ELF-1 (cell line): ENCODE measurements at places on chromosomes 2 and 18.

DNA sequence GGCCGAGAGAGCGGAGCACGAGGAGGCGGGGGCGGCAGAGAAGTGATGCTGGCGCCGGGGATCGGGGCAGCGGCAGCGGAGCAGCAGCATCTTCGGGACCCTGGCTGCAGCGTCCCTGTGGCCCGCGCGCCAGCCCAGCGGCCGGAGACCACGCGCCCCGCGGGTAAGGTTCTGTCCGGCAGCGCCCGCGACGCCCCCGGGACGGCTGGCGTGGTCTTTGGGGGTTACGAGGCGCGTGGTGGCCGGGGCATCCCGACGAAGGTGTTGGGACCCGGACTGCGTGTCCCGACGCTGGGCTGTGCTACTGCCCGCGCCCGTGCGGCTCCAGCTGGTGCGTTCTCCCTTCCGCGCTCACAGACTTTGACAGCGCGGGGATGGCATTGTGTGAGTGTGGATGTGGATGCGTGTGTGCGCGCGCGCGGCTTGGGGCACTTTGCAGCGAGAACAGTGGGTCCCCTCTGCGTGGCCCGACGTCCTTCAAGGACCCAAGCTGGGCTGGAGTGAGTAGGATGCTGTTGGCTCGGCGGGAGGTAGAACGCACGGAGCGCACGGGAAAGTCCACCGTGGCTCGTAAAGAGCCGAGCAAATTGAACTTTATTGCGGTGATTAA, 405.0 kb downstream of the XIRP2 start:
- DNase-seq: peak; percentile 44

DNA sequence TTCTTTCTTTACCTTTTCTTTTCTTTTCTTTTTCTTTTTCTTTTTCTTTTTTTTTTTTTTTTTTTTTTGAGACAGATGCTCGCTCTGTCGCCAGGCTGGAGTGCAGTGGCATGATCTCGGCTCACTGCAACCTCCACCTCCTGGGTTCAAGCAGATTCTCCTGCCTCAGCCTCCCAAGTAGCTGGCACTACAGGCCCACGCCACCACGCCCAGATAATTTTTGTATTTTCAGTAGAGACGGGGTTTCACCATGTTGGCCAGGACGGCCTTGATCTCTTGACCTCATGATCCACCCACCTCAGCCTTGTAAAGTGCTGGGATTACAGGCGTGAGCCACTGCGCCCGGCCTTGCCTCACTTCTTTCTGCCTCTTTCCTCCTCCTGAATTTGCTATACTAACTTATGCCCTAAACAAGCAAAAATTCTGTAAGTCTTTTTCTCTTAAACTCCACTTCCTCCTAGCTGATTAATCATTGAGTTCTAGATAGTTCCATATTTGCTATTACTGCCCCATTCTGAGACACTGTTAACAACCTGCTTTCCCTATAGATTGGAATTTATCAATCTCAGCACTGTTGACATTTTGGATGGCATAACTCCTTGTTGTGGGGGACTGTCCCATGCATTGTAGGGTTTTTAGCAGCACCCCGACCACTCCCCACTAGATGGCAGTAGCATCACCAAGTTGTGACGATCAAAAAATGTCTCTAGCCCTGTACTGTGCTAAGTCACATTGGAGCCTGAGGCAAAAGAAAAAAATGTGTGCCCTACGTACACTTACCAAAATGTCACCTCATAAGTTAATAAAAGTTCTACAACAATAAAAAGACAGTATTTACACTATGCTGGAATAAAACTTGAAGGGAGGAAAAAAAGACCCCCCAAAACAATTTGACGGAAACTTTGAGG, 16.4 kb upstream of the THADA start:
- DNase-seq: peak; percentile 81

GRCh38 chr2:231395188-231396057, at the start of gene B3GNT7:
TSS of gene B3GNT7 (plus strand) at chr2:231395710. CDS start at chr2:231395804, 94 bp downstream.
- no peak for DNase-seq

DNA sequence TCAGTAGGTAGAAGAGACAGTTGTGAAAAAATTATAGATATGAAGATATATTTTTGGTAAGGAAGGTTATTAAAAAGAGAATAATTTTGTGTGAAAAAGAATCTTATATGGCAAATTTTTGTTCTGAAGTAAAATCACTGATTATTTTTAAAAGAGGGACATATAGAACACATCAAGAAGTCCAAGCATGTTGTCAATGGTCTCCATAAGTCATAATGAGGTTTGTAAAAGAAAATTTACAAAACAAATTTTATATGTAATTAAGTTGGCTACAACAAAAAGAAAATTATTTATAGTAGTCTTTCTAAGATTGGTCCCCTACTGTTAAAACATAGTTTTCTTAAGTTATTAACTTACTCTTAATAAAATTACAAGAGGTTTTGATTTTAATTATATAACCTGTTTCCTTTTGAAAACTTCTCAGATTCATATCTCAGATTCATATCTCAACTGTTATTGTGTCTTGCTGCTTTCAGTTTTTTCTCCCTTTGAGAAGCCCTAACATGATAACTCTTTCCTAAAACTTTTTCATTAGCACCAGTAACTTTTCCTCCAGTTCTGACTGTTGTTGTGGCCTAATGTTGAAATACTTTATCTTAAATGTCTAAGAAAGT, 81.2 kb downstream of the SH3YL1 start:
- DNase-seq: no peak

DNA sequence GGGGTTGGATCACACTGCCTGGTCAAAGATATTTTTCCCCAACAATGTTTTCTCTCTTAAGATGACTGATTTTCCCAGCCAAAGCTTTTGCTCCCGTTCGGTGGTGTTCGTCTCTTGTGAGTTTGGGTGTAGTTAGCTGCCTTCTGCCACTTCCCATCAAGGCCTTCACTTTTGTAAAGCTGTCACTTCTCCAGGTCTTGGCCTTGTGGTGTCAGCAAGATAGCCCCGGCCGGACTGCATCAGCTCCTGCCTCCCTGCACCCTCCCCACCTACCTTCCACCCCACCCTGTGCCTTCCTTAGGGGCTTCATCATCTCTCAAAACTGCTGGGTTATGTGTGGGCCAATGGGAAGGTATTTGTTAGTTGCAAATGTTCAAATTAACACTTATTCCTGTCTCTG, 228.9 kb downstream of the BCL11A start:
- DNase-seq: no peak

DNA sequence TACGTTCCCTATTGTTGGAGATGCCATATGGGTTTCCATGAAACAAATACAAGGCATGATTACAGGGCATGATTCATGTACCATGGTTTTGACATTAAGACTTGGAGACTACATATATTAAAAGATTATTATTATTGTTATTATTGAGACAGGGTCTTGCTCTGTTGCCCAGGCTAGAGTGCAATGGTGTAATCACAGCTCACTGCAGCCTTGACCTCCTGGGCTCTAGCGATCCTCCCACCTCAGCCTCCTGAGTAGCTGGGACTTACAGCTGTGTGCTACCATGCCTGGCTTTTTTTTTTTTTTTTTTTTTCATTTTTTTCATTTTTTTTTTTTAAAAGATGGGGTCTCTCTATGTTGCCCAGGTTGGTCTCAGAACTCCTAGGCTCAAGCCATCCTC, 69.1 kb downstream of the MYOM1 start:
- no peak for DNase-seq

DNA sequence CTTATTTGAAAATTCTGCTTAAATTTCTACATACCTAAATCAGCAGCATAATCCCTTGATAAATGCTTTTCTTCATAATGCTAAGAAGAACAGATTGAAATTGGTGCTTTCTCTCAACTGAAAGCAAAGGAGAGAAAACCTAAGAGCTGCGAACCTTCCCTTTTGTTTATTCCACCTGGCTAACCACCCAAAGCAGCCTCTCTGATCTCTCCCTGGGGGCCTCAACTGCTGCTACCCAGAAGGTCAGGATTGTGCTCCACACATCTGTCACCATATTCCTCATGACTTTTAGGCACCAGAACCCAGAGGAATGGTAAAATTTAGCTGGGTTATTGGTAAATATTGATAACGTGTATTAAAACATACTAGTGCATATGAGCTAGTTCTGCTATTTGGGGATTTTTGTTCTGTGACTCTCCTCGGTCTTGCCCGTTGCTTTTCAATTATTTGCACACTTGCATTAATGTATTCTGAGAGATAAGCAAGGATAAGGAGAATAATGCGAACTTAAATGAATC, 334.1 kb downstream of the RIT2 start:
- no peak for DNase-seq

DNA sequence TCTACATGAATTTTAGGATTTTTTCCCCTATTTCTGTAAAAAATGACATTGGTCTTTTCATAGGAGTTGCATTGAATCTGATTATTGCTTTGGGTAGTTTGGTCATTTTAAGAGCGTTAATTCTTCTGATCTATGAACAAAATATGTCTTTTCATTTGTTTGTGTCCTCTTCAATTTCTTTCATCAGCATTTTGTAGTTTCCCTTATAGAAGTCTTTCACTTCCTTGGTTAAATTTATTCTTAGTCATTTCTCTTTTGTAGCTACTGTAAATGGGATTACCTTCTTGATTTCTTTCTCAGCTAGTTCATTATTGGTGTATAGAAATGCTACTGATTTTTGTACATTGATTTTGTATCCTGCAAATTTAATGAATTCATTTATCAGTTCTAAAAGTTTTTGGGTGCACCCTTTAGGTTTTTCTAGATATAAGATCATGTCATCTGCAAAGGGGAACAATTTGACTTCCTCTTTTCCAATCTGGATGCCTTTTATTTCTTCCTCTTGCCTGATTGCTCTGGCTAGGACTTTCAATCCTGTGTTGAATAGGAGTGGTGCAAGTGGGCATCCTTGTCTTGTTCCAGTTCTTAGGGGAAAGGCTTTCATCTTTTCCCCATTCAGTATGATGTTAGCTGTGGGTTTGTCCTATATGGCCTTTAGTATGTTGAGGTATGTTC, 36.6 kb upstream of the AAK1 start:
- DNase-seq: no peak

GRCh38 chr18:12248926-12249720, 5.0 kb upstream of the CIDEA start:
- DNase-seq: no peak

DNA sequence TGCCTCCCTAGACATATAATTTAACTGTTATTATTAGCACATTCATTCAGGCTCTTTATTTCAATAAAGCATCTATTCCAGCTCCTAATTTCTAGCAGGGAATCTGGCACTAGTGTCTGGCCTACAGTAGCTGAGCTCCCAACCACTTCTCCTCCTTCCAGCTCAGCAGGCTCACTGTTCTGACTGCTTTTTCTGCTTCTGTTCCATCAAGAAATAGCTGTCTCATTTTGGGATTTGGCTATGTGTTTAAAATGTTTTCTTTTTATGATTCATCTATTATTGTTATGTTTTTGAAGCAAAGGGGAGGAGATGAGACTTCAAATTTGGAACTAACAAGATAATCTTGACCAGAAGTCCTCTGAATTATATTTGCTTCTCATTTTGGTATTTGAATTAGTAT, 172.7 kb upstream of the SMAD7 start:
- DNase-seq: no peak

- no peak for DNase-seq
Measured at GRCh38 chr2:231968820-231969219, 7.3 kb downstream of the DIS3L2 start.
